Astrocyte (in vitro differentiated cells and primary cell): ENCODE measurements at places on chromosomes 7 and 10. TPM values are rescaled to one million over a fixed set of nuclear protein-coding genes. Genes with fewer than 3 reads are reported as not detected.

- DNase-seq: no peak
Measured at GRCh38 chr10:1536341-1536740, 201.0 kb downstream of the ADARB2 start.

- DNase-seq: no peak
Measured at GRCh38 chr10:70459774-70460490, 18.5 kb upstream of the NODAL start.

GRCh38 chr7:2645274-2645868, 13.6 kb downstream of the TTYH3 start:
- no peak for DNase-seq

GRCh38 chr10:1374511-1375345, 318.5 kb downstream of the WDR37 start:
- DNase-seq: no peak

DNA sequence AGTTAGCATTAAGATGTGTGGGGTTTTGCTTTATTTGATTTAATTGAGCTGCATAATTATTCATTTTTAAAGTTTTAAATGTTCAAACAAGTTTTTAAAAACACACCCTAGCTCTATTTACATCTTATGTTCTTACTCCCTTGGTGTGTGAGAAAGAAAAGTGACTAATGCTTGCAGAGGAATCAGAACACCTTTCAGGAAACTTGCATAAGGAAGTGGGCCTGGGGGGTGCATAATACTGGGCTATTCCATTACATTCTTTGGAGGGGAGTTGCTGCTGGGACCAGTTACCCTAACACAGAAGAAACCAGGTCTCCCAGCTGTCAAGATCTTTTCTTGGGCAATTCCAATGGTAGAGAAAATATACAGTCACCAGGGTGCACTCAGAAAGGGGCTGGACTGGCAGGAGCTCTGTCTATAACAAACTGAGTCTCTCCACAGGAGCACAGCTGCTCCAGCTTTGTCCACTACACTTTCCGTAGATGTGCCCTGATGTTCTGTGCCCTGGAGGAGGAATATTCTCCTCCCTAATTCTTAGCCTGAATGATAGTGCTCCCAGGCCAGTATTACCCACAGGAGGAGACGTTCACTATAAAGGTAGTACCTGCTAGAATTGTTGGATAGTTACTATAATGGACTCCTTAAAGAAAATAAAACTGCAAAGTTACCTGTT, 304.2 kb downstream of the CDC14C start:
- DNase-seq: no peak

DNA sequence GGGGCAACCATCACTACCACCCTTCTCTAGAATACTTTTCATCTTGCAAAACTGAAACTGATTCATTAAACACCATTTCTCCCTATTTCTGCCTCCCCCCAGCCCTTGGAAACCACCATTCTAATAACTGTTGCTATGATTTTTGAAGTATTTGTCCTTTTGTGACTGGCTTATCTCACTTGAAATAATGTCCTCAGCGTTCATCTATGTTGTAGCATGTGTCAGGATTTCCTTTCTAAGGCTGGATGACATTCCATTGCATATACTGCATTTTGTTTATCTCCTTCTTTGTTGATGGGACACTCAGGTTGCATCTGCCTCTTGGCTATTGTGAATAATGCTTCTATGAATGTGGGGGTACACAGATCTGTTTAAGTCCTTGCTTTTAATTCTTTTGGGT, 327.6 kb upstream of the ZNF32 start:
- no peak for DNase-seq

- DNase-seq: peak; percentile 83
Measured at GRCh38 chr7:12174931-12175330, 36.2 kb upstream of the TMEM106B start.

DNA sequence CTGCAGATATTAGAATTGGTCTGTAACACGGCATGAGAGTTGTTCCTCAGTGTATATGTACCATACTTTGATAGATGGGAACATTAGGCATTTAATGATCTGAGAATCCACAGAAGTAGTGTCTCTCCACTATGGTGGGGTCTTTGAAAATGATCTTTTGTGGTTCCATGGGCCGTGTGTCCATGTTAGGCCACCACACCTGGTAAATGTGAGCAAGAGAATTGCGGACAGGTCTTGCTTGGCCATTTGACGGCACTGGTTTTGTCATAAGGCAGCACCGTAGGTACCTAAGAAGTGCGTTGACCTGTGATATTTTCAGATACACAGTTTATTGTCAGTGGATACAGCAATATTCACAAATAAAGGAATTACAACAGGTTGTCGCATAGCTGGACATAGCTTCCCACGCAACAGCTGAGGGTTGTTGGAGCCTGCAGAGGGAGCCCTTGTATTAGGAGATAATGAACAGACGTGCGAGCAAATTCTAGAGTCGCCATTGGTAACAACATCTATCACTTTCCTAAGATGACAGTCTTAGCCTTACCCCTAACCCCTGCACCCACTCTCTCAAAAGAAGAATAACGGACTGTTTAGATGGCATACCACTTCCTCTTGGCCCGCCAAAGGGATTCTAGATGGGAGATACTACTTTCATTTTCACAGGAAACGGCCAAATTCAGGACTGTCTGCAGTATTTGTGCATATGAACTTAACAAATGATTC, 111.4 kb downstream of the COL28A1 start:
- DNase-seq: peak; percentile 38

- DNase-seq: no peak
Measured at GRCh38 chr7:157951300-157952049, 614.7 kb downstream of the DNAJB6 start.

DNA sequence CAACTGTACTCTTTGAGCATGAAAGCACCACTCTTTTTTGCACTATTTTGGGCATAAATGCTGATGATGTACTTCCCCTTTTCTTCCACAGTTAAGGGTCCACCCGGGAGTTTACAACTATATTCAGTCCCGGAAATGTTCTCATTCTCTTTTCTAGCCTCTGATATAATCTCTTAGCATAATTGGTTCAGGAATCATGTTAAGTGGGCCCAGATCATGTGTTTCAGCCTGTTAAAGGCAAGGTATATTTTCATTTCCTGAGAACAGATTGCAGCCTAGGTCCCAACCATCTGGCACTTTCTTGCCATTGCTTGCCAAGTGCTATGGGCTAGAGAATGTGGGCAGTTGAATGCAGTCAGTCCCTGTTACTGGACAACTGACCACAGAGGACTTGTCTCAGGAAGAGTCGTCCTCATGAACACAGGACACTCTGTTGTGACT, 111.4 kb upstream of the GLCCI1 start:
- DNase-seq: no peak

DNA sequence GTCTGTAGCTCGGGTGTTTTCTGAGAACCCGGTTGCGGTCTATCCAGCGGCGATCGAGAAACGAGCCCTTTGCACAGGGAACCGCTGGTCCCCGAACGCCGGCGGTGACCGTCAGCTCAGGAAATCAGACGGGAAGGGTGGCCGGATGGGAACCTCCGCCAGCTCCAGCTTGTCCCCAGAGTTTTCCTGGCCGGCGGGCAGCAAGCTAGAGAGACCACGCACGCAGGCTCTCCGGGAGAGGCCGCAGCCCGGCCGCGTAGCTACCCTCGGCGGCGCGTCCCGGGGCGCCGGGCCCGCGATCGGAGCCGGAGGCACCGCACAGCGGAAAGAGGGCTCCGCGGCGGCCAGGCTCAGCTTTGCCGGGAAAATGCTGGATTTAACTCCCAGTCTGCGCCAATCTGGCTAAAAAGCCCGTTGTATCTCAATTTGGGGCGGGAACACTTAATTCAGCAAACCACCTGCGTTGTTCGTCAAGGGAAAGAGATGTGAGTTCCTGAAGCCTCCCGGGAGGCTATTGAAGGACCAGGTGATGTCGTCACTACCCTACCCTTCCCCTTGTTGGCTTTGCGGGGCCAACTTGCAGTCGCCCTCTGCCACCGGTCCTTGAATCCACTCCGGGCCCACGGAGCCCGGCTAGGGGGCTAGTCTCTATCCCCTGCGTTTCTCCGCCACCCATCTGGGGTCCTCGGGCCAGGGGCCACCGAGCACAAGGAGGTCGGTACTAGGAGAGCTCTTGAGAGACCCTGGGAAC, 859 bp upstream of the CH25H start:
- DNase-seq: no peak

DNA sequence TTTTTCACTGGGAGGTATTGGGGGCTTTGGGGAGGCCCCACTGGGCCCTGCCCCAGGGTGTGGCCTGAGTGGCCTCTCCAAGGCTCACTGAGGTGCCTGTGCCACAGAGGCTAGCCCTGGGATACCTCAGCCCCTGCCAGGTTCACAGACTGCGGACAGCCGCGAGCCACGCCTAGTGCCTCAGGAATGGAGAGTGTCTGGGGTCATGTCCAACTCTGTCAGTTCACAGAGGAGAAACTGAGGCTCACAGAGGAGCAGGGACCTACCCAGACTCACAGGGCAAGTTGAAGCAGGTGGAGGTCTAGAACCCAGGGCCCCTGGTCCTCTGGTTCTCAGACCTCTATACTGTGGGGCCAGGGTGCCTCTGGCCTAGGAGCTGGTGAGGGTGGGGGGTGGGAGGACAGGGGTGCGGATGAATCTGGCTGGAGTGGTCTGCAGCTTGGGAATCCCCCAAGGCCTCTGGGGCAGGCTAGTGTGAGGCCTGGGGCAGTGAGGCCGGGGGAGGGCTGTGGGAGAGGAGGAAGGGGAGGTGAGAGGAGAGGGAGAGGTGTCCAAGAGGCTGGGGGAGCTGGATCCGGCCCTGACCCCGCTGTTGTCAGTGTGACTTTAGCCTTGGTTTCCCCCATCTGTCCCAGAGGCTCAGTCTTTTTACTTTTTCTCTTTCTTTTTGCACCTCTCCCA, 20.0 kb downstream of the NEURL1 start:
- DNase-seq: no peak

GRCh38 chr10:74418285-74418872, 267.4 kb downstream of the ADK start:
- peak; percentile 5 for DNase-seq

DNA sequence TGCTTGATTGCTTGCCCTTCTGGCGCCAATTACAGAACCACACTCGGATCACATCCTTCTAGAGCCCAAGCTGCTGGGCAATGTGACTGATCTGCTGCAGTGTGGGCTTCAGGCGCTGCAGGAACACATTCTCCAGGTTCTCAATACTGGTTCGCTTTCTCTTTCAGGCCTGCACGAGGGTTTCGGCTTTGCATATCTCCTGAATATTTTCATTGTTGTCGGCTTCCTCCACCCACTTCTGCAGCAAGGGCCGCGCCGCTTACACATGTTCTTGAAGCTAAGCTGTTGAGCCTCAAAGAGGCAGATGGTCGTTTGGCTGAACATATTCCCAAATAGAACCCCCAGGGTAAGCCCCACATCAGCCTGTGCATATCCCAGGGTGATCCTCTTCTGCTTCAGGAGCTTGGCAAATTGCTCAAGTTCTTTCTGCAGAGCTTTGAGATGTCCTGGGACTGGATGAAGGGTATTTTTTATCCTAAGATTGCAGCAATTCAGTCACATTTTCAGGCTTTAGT, 64.6 kb downstream of the HERC4 start:
- DNase-seq: no peak

DNA sequence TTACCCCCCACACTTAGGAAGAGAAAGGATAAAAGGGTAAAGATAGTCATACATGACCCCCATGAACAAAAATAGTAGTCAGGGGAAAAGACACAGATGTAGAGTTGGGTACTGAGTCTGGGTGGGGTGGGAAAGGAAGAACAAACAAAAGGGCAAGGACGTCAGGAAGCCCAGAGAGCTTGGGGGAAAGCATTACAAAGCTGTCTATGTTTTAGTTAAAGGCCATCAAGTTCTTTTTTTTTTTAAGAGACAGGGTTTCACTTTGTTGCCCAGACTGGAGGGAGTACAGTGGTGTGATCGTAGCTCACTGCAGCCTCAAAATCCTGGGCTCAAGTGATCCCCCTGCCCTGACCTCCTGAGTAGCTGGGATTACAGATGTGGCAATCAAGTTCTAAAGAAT, 98.4 kb upstream of the PDLIM1 start:
- DNase-seq: no peak

GRCh38 chr10:23994459-23995046, 214.4 kb upstream of the KIAA1217 start:
- DNase-seq: peak; percentile 20

DNA sequence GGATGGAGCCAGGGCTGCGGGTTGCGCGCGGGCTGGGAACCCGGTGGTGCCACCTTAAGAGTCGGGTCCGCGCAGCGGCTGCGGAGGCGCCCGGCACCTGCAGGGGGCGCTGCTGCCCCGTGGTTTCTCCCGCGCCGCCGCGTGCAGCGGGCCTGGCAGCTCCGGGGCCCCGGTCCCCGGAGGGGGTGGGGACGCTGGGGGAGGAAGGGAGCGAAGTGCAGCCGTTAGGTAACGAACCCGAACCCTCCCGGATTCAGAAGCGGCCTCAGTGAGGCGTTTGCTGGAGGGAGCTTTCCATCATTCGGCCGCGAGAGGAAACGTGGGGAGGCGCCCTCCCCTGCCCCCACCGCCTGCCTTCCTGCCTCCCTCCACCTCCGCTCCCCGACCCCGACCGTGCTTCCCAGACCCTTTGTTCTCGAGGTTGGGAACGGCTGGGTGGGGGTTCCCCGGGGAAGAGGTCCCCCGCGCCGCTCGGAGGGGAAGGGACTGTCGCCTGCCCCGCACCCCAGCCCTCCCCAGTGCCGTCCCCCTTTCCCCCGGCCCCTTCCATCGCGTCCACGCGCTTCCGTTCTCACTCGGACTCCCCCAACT, 29.6 kb downstream of the SKIDA1 start:
- DNase-seq: no peak

- DNase-seq: no peak
Measured at GRCh38 chr10:109998513-109998912, 9.3 kb upstream of the ADD3 start.

The ENTPD1 gene
- total RNA-seq: 0.77 and 0.95 TPM in 2 replicates

The LLCFC1 gene
- total RNA-seq: not detected in 2 replicates

The ZNF777 gene
- 17.2 TPM in 2 replicates for total RNA-seq

The TUBAL3 gene
- not detected in 2 replicates for total RNA-seq

The DENND2A gene
- total RNA-seq: 41.7 and 42.1 TPM in 2 replicates

The ITPRID1 gene
- not detected in 2 replicates for total RNA-seq

The OR2A2 gene
- total RNA-seq: not detected in 2 replicates

The TMEM225B gene
- total RNA-seq: 0.23 and 0.43 TPM in 2 replicates

The SPDYE11 gene
- not detected in 2 replicates for total RNA-seq
